ENCODE measurements at places on chromosomes 13 and 19.
A peak's percentile ranks its signal among the peaks of the same experiment; 100 is the strongest.

GRCh38 chr13:110311443-110312338, 4.6 kb downstream of the COL4A2 start:
- peak overlapping the region; percentile 69 for H3K27ac ChIP-seq
- H3K36me3 ChIP-seq = peaks cover 4% of the 10 kb centered on the region
- DNase-seq = no peak
- H3K27me3 ChIP-seq = peaks cover 16% of the 10 kb centered on the region

DNA sequence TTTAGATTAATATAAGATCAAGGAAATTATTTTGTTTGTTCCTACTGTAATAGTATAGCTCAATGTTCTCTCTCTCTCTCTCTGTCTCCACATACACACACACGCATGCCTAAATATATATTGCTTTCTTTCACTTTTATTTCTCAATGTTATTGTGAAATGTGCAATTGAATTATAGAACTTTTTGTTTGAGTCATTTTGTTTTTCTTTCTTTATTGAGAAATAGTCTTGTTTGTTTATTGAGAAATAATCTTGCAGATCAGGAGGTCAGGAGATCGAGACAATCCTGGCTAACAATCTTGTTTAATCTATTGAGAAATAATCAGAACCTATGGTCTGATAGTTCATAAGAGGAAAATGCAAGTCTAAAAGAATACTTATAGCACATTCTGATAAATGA, 1581.3 kb downstream of the EFNB2 start:
- DNase-seq = no peak
- H3K4me3 ChIP-seq = no peak overlapping the region
- no peaks in the 10 kb centered on the region for H3K4me1 ChIP-seq
- no peak overlapping the region for H3K27ac ChIP-seq
- no peaks in the 10 kb centered on the region for H3K27me3 ChIP-seq

DNA sequence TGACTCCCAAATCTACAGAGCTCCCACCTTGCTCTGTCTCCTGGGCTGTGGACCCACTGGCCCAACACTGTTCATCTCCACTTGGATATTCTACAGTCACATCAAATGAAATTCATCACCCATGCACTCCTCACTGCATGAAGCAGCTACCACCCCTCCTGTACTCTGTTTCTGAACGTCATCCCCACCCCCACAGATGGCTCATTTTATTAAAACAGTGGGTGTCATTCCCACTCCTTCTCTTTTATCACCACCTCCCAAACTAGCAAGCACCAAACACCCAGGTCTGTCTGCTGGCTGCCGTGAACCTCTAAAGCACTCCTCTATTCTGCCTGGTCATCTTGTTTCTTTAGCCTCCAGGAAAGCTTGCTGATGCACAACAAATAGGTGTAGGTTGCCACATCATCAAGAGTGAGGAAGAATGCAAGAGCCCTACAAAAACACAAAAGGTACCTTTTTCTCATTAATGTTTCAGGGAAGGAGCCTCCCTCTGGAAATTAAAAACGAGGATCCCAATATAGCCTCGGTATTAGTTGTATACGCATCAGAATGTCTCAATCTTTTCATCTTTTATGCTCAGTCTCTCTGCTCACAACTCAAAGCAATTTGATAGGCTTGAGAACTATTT, 91.8 kb downstream of the MIPEP start:
- H3K4me3 ChIP-seq = no peak overlapping the region
- peaks cover 19% of the 10 kb centered on the region for H3K4me1 ChIP-seq
- no peak overlapping the region for H3K27ac ChIP-seq
- DNase-seq = no peak
- no peaks in the 10 kb centered on the region for H3K27me3 ChIP-seq

GRCh38 chr19:18878858-18879578, 16.9 kb downstream of the CERS1 start:
- DNase-seq = peak; percentile 39
- no peaks in the 10 kb centered on the region for H3K4me1 ChIP-seq
- no peak overlapping the region for H3K4me3 ChIP-seq
- no peak overlapping the region for H3K27ac ChIP-seq
- H3K36me3 ChIP-seq = no peaks in the 10 kb centered on the region

DNA sequence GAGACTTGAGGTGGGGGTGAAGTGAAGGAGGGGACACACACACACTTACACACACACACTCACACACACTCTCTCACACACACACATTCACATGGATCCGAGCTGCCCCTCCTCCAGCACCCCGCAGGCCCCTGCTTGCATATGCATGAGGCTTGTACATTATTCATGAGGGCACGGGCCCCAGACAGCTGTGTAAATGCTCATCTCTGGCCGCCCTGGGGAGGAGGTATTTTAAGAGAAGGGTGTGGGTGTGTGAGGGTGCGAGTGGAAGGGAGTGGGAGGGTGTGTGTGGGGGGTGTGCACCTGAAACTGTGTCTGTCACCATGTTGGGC, 2.4 kb downstream of the NCAN start:
- no peaks in the 10 kb centered on the region for H3K36me3 ChIP-seq
- H3K4me1 ChIP-seq = no peaks in the 10 kb centered on the region
- no peak for DNase-seq
- H3K4me3 ChIP-seq = no peak overlapping the region
- peaks cover 53% of the 10 kb centered on the region for H3K27me3 ChIP-seq

DNA sequence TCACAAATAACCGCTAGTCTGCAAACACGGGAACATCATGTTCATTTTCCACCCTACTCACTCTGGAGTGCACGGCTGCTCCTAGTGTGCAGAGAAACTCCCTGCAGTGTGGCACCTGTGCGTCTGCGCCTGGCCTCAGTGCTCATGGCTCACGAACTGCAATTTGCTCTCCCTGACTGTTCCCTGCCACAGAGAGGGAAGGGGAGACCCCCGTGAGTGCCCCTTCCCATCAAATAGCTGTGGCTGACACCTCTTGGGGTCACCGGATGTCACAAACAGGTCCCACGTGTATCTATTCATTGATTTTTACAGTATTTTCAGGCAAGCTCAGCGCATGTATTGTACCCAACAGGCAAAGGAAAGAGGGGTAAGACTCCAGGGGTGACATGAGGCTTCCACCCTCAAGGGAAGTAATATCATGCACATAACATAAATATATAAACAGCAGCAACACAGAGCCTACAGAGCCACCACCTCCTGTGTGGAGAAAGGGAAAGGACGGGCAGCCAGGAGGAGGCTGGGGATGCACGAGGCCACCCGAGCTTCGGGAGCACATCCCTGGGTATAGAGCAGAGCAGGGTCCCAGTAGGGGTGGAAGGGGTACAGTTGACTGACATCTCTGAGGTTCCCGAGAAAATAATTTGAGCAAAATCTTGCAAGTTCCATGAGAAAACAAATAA, 140.3 kb upstream of the SOX1 start:
- H3K27ac ChIP-seq = no peak overlapping the region
- H3K27me3 ChIP-seq = peaks cover 18% of the 10 kb centered on the region
- H3K4me3 ChIP-seq = no peak overlapping the region
- no peak for DNase-seq
- H3K4me1 ChIP-seq = no peaks in the 10 kb centered on the region

DNA sequence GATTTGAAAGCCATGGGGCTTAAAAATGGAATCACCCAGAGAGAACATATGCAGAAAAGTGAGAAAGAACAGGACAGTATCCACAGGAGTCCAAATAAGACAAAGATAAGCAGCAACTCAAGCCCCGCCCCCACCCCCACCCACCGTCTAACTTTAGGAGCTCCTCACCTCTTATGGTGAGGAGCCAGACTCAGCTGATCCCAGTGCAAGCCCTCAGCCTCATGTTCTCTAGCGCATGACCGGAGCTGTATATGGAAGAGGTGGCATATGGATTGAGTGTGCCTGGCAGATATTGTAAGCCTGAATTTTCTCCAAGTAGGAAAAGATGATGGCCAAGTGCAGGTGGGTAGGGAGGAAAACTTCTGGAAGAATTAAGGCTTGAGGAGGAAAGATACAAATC, 36.4 kb upstream of the DCT start:
- H3K36me3 ChIP-seq = no peaks in the 10 kb centered on the region
- no peaks in the 10 kb centered on the region for H3K27me3 ChIP-seq
- no peak for DNase-seq

DNA sequence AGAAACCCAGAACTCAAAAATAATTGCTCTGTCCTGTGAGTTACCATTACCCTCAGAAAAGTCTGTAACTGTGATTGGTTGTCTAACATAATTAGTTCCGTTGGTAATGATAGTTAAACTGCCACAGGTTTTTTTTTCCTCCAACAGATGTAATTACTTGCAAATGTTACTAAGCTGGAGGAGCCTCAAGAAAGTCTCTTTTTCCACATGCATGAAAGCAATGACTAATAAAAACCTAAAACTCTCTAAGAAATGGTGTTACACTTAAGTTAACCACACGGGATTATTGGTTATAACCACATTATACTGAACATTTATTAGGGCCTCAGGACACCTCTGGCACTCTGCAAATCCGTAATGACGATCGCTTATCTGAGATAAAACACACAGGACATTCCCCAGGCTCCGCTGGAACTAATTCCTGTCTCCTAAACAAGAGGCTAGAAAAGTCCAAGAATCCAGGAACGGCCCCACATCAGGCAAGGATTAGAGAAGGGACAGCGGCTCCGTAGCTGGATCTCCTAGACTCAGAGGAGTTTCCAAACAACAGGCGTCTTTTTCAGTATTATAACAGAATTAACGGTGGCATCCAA, 753 bp downstream of the ZNF235 start:
- H3K27ac ChIP-seq = peak overlapping the region; percentile 76
- no peak for DNase-seq
- peaks cover 14% of the 10 kb centered on the region for H3K4me1 ChIP-seq
- H3K36me3 ChIP-seq = peaks cover 35% of the 10 kb centered on the region
